ELF-1 (cell line): ENCODE measurements at places on chromosomes 2 and 18.

- DNase-seq, result no peak
Observed at GRCh38 chr2:183426825-183427224, 302.6 kb downstream of the NUP35 start.

- DNase-seq, result no peak
Observed at GRCh38 chr2:205865905-205866441, 183.7 kb downstream of the NRP2 start.

DNA sequence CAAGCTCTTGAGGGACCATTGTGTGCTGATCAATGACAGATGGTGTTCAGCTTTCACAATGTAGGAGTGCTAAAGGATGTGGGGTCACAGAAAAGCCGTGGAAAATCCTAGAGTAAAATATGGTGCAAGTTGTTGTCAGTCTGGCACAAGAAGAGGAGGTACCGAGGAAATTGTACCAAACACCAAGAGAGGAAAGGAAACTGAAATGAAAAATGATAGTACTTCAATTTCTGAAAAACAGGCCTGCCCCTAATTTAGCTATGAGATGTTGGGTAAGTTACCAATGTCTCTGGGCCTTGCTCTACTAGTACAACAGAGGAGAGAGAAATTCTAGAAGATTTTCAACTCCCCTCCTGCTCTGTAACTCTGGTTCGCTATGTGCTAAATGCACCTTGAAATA, 78.8 kb upstream of the PELI1 start:
- no peak for DNase-seq

GRCh38 chr18:62288665-62289008, 36.5 kb upstream of the TNFRSF11A start:
- no peak for DNase-seq
